SK-N-SH (cell line): ENCODE measurements at places on chromosomes 7 and 10. TPM values are rescaled to one million over a fixed set of nuclear protein-coding genes. Genes with fewer than 3 reads are reported as not detected.

NT5C3A gene
- polyA plus RNA-seq: 13.2 and 14.1 TPM in 2 replicates

SUN3 gene
- 0.12 TPM in 1 of 2 replicates, not detected in the other for polyA plus RNA-seq

MEOX2 gene
- not detected in 2 replicates for polyA plus RNA-seq

GPR26 gene
- not detected in 2 replicates for polyA plus RNA-seq

FOXK1 gene
- 3.0 and 4.7 TPM in 2 replicates for polyA plus RNA-seq

TCERG1L gene
- not detected in 2 replicates for polyA plus RNA-seq

ZNF736 gene
- polyA plus RNA-seq: 4.0 and 7.3 TPM in 2 replicates

GPR37 gene
- polyA plus RNA-seq: 0.03 TPM in 1 of 2 replicates, not detected in the other

OR6V1 gene
- not detected in 2 replicates for polyA plus RNA-seq

LAMB1 gene
- 435 and 471 TPM in 2 replicates for polyA plus RNA-seq

MCM7 gene
- polyA plus RNA-seq: 235 and 241 TPM in 2 replicates

LGI1 gene
- polyA plus RNA-seq: 0.03 TPM in 1 of 2 replicates, not detected in the other

OR2A5 gene
- polyA plus RNA-seq: not detected in 2 replicates

SLC37A3 gene
- 53.3 and 73.2 TPM in 2 replicates for polyA plus RNA-seq

STRIP2 gene
- 4.9 and 6.9 TPM in 2 replicates for polyA plus RNA-seq

ACSL5 gene
- 0.08 and 0.10 TPM in 2 replicates for polyA plus RNA-seq

SPDYE16 gene
- polyA plus RNA-seq: 0.10 TPM in 1 of 2 replicates, not detected in the other

ABCA13 gene
- polyA plus RNA-seq: not detected in 2 replicates

CPN1 gene
- not detected in 2 replicates for polyA plus RNA-seq

PIP gene
- polyA plus RNA-seq: not detected in 2 replicates

NUP42 gene
- polyA plus RNA-seq: 22.7 and 38.1 TPM in 2 replicates
